Epithelial cell of esophagus (primary cell): ENCODE measurements at places on chromosomes 4 and X.

- peak; percentile 79 for DNase-seq
These were observed 97.7 kb downstream of the ARHGAP10 start for GRCh38 chr4:147829401-147830101.

GRCh38 chrX:114924423-114924822 lies 93.0 kb downstream of the IL13RA2 start:
- DNase-seq: no peak

DNA sequence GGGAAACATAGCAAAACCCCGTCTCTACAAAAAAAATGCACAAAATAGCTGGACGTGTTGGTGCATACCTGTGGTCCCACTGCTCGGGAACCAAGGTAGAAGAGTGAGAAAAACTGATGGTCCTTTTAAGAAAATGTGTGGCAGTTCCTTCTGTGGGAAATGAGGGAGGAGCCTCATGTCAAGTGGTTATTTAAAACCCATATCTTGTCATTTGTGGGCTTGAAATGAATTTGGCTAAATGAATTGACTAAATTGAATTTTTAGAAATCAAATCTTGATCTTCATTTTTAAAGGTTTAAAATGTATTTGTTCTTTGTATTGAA lies 16.2 kb upstream of the LAMP2 start:
- DNase-seq: no peak

DNA sequence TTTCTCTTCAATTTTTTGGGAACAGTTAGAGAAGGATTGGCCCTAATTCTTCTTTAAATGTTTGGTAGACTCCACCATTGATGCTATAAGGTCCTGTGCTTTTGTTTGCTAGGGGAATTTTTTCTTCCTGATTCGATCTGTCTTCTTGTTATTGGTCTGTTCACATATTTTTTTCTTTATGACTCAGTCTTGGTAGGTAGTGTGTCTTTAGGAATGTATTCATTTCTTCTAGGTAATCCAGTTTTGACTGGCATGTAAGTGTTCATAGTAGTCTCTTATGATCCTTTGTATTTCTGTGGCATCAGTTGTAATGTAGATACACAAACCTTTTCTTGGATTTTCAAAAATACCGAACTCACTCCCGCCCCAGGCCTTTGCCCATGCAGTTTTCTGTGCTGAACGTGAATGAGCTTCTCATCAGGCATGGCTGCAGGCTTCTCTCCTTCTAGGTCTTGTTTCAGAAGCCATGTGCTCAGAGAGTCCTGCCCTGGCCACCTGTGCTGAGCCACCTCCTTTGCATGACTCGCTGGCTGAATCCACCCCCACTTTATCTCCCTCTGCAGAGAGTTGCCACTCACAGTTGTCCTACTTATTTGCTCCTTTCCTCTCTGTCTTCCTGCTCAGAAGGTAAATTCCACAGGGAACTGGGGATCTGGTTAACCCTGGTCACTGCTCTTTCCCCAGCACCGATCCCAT lies 67.0 kb downstream of the STK32B start:
- DNase-seq: no peak

- peak; percentile 74 for DNase-seq
These were observed 31.6 kb downstream of the MTHFD2L start for GRCh38 chr4:74189331-74190043.
